Colonic mucosa (tissue), 4 donors: ENCODE measurements at places on chromosomes 1 and 21. TPM values are rescaled to one million over a fixed set of nuclear protein-coding genes. Genes with fewer than 3 reads are reported as not detected.

GRCh38 chr1:244204004-244204403 lies 152.9 kb downstream of the ZBTB18 start:
- no peaks in the 10 kb centered on the region for H3K36me3 ChIP-seq
- no peaks in the 10 kb centered on the region for H3K4me1 ChIP-seq
- no peak overlapping the region for H3K4me3 ChIP-seq
- H3K27me3 ChIP-seq = no peaks in the 10 kb centered on the region
- no peak for DNase-seq
- no peak overlapping the region for H3K27ac ChIP-seq

- H3K27ac ChIP-seq = peak overlapping the region; percentile 49
- DNase-seq = no peak
- no peaks in the 10 kb centered on the region for H3K36me3 ChIP-seq
- no peaks in the 10 kb centered on the region for H3K27me3 ChIP-seq
- H3K4me3 ChIP-seq = no peak overlapping the region
Observed at GRCh38 chr1:66300972-66301451, 232.9 kb upstream of the SGIP1 start.

DNA sequence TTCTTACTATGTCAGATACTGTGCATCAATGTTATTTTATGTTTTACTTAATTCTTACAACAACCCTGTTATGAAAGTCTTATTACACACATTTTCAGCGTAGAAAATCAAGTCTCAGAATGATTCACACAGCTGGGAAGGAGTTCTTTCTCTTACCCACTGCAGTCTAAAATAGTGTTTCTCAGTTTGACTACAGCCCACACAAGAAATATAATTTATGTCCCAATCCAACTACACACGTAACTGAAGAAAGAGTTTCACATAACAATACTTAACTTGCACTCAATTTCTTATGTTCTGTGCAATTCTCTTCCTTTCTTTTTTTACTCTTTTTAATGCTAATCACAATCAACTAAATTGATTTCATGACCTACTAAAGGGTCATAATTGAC lies 252.8 kb upstream of the ADGRL2 start:
- H3K36me3 ChIP-seq = no peaks in the 10 kb centered on the region
- no peaks in the 10 kb centered on the region for H3K4me1 ChIP-seq
- H3K27me3 ChIP-seq = no peaks in the 10 kb centered on the region
- H3K4me3 ChIP-seq = no peak overlapping the region

- no peak for DNase-seq
- no peaks in the 10 kb centered on the region for H3K4me1 ChIP-seq
- H3K27ac ChIP-seq = no peak overlapping the region
- H3K36me3 ChIP-seq = no peaks in the 10 kb centered on the region
- no peaks in the 10 kb centered on the region for H3K27me3 ChIP-seq
Observed at GRCh38 chr1:3995141-3995780, 95.2 kb upstream of the C1orf174 start.

- no peak overlapping the region for H3K27ac ChIP-seq
- H3K36me3 ChIP-seq = no peaks in the 10 kb centered on the region
- H3K27me3 ChIP-seq = no peaks in the 10 kb centered on the region
Observed at GRCh38 chr1:107172450-107173170, 31.8 kb downstream of the NTNG1 start.

DNA sequence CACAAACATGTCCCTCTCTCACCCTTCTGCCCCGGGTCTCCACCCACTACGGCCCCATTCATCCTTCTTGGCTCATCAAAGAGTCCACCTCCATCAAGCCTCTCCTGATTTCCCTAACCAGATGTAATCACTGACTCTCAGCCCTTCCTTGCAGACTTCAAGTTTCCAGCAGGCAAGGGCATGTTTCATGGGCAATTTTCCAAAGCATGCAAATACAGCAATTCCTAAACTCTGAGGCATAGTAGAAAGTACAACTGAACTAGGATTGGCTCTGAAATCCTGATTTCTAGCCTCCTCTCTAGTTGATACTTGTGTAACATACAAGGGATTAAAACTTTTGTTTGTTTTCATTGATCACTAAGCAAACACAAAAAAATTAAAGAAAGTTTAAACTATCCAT lies 109.1 kb upstream of the GADD45A start:
- no peak overlapping the region for H3K27ac ChIP-seq
- no peaks in the 10 kb centered on the region for H3K36me3 ChIP-seq
- no peak overlapping the region for H3K4me3 ChIP-seq
- no peak for DNase-seq
- H3K4me1 ChIP-seq = peaks cover 7% of the 10 kb centered on the region

GRCh38 chr1:215040190-215040589 lies 42.3 kb upstream of the KCNK2 start:
- no peak overlapping the region for H3K27ac ChIP-seq
- DNase-seq = no peak
- H3K4me3 ChIP-seq = no peak overlapping the region
- no peaks in the 10 kb centered on the region for H3K27me3 ChIP-seq
- no peaks in the 10 kb centered on the region for H3K4me1 ChIP-seq

DNA sequence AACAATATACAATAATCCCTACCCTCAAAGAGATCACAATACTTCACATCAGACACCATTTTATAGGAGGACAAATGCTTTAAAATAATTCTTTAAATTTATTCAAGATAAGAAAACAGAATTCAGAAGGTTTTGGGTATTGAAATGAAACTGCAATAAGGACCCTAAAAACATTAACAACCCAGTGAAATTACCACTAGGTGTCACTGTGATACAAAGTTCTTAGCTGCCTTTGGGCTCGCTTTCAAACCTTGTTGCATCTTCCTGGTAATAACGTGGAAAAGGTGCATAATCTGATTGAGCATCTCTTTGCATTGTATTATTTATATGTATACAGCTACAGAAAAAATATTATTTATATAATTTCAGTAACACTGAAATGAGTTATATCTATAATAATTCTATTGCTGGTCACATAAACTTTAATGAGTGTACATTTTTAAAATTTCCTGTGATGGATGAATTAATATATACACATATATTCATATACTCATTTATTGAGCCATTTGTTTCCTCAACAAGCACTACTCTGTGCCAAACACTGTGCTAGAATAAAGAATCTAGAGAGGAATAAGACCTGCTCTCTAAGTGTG lies 185.2 kb downstream of the FAF1 start:
- no peak for DNase-seq
- H3K27ac ChIP-seq = no peak overlapping the region
- H3K27me3 ChIP-seq = no peaks in the 10 kb centered on the region
- H3K4me1 ChIP-seq = no peaks in the 10 kb centered on the region
- H3K4me3 ChIP-seq = no peak overlapping the region

DNA sequence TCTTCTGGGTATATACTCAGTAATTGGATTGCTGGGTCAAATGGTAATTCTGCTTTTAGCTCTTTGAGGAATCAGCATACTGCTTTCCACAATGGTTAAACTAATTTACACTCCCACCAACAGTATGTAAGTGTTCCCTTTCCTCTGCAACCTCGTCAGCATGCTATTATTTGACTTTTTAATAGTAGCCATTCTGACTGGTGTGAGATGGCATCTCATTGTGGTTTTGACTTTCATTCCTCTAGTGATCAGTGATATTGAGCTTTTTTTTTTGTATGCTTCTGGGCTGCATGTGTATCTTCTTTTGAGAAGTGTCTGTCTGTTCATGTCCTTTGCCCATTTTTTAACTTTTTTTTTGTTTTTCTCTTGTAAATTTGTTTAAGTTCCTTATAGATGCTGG lies 279.4 kb downstream of the PTGER3 start:
- no peak overlapping the region for H3K27ac ChIP-seq
- no peak overlapping the region for H3K4me3 ChIP-seq
- no peaks in the 10 kb centered on the region for H3K27me3 ChIP-seq
- H3K36me3 ChIP-seq = no peaks in the 10 kb centered on the region
- DNase-seq = no peak

- H3K36me3 ChIP-seq = no peaks in the 10 kb centered on the region
- H3K27ac ChIP-seq = no peak overlapping the region
- H3K4me3 ChIP-seq = no peak overlapping the region
- H3K4me1 ChIP-seq = no peaks in the 10 kb centered on the region
- no peaks in the 10 kb centered on the region for H3K27me3 ChIP-seq
Observed at GRCh38 chr21:21074305-21074704, 76.1 kb downstream of the NCAM2 start.

GRCh38 chr1:31683997-31684396 lies 19.8 kb downstream of the COL16A1 start:
- DNase-seq = peak; percentile 49
- no peaks in the 10 kb centered on the region for H3K36me3 ChIP-seq
- H3K27ac ChIP-seq = no peak overlapping the region
- no peak overlapping the region for H3K4me3 ChIP-seq
- H3K27me3 ChIP-seq = no peaks in the 10 kb centered on the region

DNA sequence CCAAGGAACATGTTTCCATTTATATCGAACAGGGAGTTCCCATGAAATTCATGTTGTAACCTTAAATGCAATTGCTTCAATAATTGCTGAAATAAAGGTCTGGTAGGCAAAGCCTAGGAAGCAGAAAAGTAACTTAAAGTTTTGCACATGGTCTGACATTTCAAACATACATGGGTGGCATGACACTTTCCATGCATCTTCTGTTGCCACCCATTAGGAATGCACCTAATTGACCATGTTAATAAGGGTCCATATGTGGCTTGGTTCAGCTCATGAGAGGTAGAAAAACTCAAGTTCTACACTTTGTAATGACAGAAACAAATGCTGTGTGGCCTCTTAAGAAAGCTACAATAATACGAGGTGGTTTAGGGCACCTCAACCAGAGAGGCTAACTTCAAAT lies 72.0 kb upstream of the GORAB start:
- no peaks in the 10 kb centered on the region for H3K36me3 ChIP-seq
- H3K4me3 ChIP-seq = no peak overlapping the region
- no peak for DNase-seq
- no peaks in the 10 kb centered on the region for H3K4me1 ChIP-seq
- no peaks in the 10 kb centered on the region for H3K27me3 ChIP-seq
- H3K27ac ChIP-seq = no peak overlapping the region

The USH2A gene
- total RNA-seq = 0.02 TPM

The CAPZB gene
- total RNA-seq = 407 TPM

The SEC16B gene
- 5.2 TPM for total RNA-seq
